ENCODE measurements at places on chromosomes 16 and 17. TPM values are rescaled to one million over a fixed set of nuclear protein-coding genes. Genes with fewer than 3 reads are reported as not detected.
A peak's percentile ranks its signal among the peaks of the same experiment; 100 is the strongest.

GRCh38 chr16:85162478-85163277, 50.4 kb upstream of the CIBAR2 start:
- no peak overlapping the region for H3K4me3 ChIP-seq
- H3K27me3 ChIP-seq, result no peaks in the 10 kb centered on the region
- no peaks in the 10 kb centered on the region for H3K36me3 ChIP-seq
- no peak overlapping the region for H3K27ac ChIP-seq

DNA sequence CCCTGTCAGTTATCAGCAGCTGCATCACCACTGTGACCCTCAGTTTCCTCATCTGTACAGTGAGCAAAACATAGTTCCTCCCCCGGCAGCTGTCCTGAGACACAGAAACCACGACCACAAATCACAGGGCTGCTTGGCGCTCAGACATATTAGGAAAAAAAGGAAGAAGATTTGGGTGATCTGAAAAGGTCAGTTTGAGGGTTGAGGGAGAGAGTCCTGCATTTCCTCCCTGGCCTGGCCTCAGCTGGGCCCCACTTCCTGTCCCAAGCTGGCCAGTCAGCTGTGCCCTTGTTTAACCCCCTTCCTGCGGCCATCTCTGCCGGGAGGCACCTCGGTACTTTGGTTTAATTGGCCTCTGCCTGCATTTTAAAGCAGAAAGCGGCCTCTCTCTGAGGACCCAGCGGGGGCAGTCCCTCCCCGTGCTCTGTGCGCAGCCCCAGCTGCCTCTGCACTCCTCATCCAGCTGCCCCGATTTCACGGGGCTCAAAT, 24.0 kb upstream of the CIBAR2 start:
- peaks cover 30% of the 10 kb centered on the region for H3K4me1 ChIP-seq
- H3K4me3 ChIP-seq, result no peak overlapping the region
- H3K27me3 ChIP-seq, result no peaks in the 10 kb centered on the region
- H3K27ac ChIP-seq, result no peak overlapping the region
- DNase-seq, result no peak

DNA sequence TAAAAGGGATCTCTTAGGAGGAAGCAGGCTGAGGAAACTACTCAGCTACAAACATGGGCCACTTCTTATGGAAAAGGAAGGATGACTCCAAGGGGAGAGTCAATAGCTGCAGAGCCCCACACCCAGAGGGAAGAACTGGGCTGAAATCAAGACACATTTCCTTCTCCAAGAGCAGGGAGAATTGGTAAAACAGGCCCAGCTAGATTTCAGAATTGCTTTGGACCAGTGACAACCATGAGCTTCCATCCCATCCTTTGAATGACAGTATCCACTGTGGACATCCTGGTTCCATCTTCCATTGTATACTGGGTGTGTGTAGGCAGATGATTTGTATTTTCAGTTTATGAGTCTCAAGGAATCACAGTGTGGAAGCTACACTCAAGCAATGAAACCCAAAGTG, 267.5 kb downstream of the IRF8 start:
- no peaks in the 10 kb centered on the region for H3K36me3 ChIP-seq
- H3K4me3 ChIP-seq, result no peak overlapping the region
- H3K4me1 ChIP-seq, result peaks cover 7% of the 10 kb centered on the region

GRCh38 chr17:42323268-42323773, 35.0 kb downstream of the STAT5A start:
- H3K27ac ChIP-seq, result no peak overlapping the region
- no peaks in the 10 kb centered on the region for H3K27me3 ChIP-seq
- no peak overlapping the region for H3K4me3 ChIP-seq
- DNase-seq, result no peak
- peaks cover 54% of the 10 kb centered on the region for H3K36me3 ChIP-seq

DNA sequence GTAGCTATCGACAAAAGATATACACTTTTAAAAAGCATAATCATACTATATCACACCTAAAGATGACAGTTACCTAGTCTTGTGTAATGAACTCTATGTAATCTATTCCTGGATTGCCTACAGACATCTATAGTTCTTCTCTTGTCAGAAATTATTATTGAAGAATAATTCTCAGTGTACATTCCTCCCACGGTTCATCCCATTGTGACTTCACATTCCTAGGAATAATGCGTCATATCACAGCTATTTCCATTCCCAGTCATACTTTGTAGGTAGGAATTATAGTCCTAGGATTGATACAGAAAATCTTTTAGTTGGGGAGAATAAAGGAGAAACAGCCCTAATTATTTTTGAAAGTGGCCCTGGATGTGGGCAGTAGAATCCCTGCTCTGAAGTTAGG, 44.0 kb upstream of the ABCC11 start:
- H3K36me3 ChIP-seq, result peaks cover 46% of the 10 kb centered on the region
- H3K4me3 ChIP-seq, result no peak overlapping the region
- peak overlapping the region; percentile 42 for H3K27ac ChIP-seq
- H3K4me1 ChIP-seq, result peaks cover 22% of the 10 kb centered on the region

GRCh38 chr17:49670641-49671040, 7.3 kb downstream of the SPOP start:
- H3K4me3 ChIP-seq, result no peak overlapping the region
- H3K27ac ChIP-seq, result no peak overlapping the region
- H3K4me1 ChIP-seq, result no peaks in the 10 kb centered on the region
- no peak for DNase-seq

GRCh38 chr16:1010251-1010650, 28.7 kb downstream of the SOX8 start:
- H3K27ac ChIP-seq, result no peak overlapping the region
- no peak for DNase-seq
- H3K27me3 ChIP-seq, result peaks cover 56% of the 10 kb centered on the region
- H3K36me3 ChIP-seq, result no peaks in the 10 kb centered on the region

DNA sequence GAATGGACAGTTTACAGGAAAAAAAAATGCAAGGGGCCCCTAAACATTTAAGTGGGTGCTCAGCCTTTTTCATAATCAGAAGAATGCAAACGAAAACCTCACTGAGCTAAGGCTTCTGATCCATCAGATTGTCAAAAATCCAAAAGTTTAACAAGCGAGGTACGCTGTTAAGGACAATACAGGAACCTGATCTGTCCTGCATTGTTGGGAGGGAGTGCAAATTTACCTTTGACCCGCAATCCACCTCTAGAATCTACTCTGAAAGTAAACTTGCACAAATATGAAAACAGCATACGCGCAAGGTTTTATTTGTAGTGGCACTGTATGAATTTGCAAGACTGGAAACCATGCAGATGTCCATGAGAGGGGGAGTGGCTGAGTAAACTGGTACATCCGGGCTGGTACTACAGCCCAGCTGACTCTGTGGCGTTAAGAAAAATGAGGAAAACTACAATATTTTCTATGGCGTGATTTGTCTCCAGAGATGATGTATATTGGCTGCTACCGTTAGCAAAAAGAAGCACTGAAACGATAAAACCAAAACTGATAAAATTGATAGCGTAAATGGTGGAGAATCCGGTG, 28.8 kb upstream of the ST6GALNAC1 start:
- H3K36me3 ChIP-seq, result peaks cover 32% of the 10 kb centered on the region
- H3K4me1 ChIP-seq, result peaks cover 72% of the 10 kb centered on the region
- peak overlapping the region; percentile 60 for H3K27ac ChIP-seq
- no peak for DNase-seq

DNA sequence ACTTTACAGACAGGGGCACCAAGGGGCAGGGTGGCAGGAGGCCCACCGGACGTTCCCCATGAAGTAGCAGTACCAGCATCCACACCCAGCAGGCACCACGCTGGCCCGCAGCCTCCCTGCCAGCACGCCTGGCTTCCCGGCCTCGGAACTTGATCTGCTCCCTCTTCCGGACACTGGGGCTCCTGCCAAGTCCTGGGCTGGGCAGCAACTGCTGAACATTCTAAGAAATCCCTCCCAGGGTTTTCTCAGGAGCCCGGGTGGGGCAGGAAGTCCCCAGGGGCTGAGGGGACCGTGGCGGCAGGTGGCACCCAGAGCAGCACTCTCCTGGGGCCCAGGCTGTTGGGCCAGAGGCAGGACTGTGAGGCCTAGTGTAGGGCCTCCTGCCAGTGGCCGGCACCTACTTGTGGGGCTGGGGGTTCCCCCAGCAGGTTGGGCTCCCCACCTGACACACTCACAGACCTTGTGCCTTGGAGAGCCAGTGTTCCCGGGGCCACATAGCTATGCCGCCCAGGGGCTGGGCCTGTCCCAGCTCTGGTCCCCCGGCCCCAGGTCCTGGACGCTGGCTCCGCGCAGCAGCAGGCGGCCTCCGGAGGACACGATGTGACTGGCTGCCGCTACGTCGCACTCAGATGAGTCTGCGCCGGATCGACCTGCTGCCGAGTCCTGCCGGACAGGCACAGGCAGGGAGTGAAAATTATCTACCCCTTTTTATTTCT, 86.2 kb upstream of the CBX4 start:
- no peak for DNase-seq
- peaks cover 7% of the 10 kb centered on the region for H3K4me1 ChIP-seq
- no peaks in the 10 kb centered on the region for H3K36me3 ChIP-seq
- H3K27me3 ChIP-seq, result peaks cover 12% of the 10 kb centered on the region
- no peak overlapping the region for H3K27ac ChIP-seq
- no peak overlapping the region for H3K4me3 ChIP-seq

GRCh38 chr17:81865733-81866439, 5.3 kb downstream of the ARHGDIA start:
- H3K4me3 ChIP-seq, result no peak overlapping the region
- no peak overlapping the region for H3K27ac ChIP-seq
- no peak for DNase-seq

DNA sequence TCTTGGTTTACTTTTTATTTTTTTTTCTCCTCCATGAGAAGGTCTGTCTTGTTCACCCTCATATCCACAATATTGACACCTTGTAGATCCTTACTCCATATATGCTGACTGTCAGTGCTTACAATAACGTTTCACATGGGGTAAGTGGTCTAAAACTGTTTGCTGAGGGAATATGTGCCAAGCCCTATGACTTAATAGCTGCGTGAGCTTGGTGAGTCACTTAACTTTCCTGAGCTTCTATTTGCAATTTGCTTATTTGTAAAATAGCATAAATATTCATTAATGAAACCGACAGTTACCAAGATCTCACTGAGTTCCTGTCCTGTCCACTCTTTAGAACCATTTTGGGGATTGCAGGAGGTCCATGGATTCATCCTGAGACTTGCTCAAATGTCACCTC, 190.7 kb downstream of the CCT6B start:
- peaks cover 12% of the 10 kb centered on the region for H3K27me3 ChIP-seq
- no peak overlapping the region for H3K4me3 ChIP-seq
- H3K27ac ChIP-seq, result no peak overlapping the region
- H3K36me3 ChIP-seq, result no peaks in the 10 kb centered on the region
- H3K4me1 ChIP-seq, result no peaks in the 10 kb centered on the region

DNA sequence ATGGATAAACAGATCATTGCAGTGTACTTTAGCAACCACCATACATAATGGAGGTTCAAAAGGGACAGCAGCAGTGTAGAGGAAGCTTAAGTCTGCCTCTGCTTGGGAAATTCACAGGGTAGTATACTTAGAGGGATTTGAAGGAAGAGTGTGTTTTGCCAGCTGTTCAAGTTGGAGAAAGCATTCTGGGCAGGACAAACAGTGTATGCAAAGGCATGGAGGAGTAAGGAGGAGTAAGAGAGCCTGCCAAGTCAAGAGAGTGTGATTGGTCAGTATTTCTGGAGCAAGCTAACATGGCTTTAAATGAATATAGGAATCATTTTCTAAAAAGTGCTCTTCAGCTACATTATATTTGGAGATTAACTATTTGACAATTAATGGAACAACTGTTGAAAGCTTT, 22.9 kb upstream of the PHAF1 start:
- H3K4me1 ChIP-seq, result peaks cover 52% of the 10 kb centered on the region
- H3K27me3 ChIP-seq, result no peaks in the 10 kb centered on the region
- H3K36me3 ChIP-seq, result peaks cover 26% of the 10 kb centered on the region
- no peak overlapping the region for H3K4me3 ChIP-seq
- no peak for DNase-seq

DNA sequence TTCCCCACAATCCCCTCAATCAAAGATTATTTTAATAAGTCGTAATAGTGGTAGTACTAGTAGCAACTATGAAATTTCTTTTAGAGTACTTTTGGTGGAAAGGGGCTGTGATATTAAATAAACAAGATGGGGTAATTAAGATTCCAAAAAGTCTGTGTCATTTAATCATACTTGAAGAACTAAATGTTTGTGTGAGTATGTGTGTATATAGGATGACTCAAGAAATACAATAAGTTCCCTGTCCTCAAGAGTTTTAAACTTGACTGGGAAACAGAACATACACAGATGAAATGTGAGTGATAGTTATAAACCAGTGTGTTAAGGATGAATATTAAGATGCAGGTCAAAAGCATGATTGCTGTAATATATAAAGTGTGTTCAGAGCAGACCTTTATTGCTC, 2.3 kb downstream of the ALDH3A2 start:
- H3K36me3 ChIP-seq, result no peaks in the 10 kb centered on the region
- no peaks in the 10 kb centered on the region for H3K27me3 ChIP-seq
- H3K27ac ChIP-seq, result no peak overlapping the region
- H3K4me3 ChIP-seq, result no peak overlapping the region
- DNase-seq, result peak; percentile 40
- H3K4me1 ChIP-seq, result peaks cover 45% of the 10 kb centered on the region

- H3K4me1 ChIP-seq, result no peaks in the 10 kb centered on the region
- no peaks in the 10 kb centered on the region for H3K36me3 ChIP-seq
- H3K27me3 ChIP-seq, result peaks cover 8% of the 10 kb centered on the region
- H3K4me3 ChIP-seq, result no peak overlapping the region
- H3K27ac ChIP-seq, result no peak overlapping the region
These were observed 17.4 kb upstream of the ZC3H18 start for GRCh38 chr16:88552815-88553214.

GRCh38 chr17:491086-492021, 138.7 kb upstream of the RPH3AL start:
- peaks cover 15% of the 10 kb centered on the region for H3K4me1 ChIP-seq
- peak overlapping the region; percentile 47 for H3K4me3 ChIP-seq
- no peak overlapping the region for H3K27ac ChIP-seq
- DNase-seq, result peak; percentile 75

GRCh38 chr17:41419716-41420115, 4.7 kb downstream of the KRT37 start:
- no peak for DNase-seq
- H3K4me3 ChIP-seq, result no peak overlapping the region
- peaks cover 32% of the 10 kb centered on the region for H3K4me1 ChIP-seq
- no peaks in the 10 kb centered on the region for H3K27me3 ChIP-seq
- H3K36me3 ChIP-seq, result no peaks in the 10 kb centered on the region

- H3K4me1 ChIP-seq, result no peaks in the 10 kb centered on the region
- DNase-seq, result no peak
- no peaks in the 10 kb centered on the region for H3K27me3 ChIP-seq
- H3K36me3 ChIP-seq, result no peaks in the 10 kb centered on the region
- no peak overlapping the region for H3K4me3 ChIP-seq
- no peak overlapping the region for H3K27ac ChIP-seq
These were observed 32.5 kb downstream of the PHKB start for GRCh38 chr16:47493381-47494337.

- H3K4me1 ChIP-seq, result no peaks in the 10 kb centered on the region
- H3K27ac ChIP-seq, result no peak overlapping the region
- peaks cover 10% of the 10 kb centered on the region for H3K36me3 ChIP-seq
- no peak overlapping the region for H3K4me3 ChIP-seq
These were observed 6.3 kb upstream of the HOXB2 start for GRCh38 chr17:48551214-48551555.

The MPP2 gene
- 0.13 TPM for total RNA-seq

The KRTAP4-9 gene
- not detected for total RNA-seq

The CCDC200 gene
- not detected for total RNA-seq

The TXNDC17 gene
- total RNA-seq, result 331 TPM

The MYH1 gene
- total RNA-seq, result not detected

The KRT32 gene
- total RNA-seq, result not detected

The ADORA2B gene
- 19.5 TPM for total RNA-seq

The RNF222 gene
- total RNA-seq, result not detected

The ZNF205 gene
- total RNA-seq, result 15.3 TPM

The CTRB2 gene
- not detected for total RNA-seq

The FBXO39 gene
- total RNA-seq, result not detected

The PIK3R5 gene
- total RNA-seq, result not detected

The ALDOC gene
- 9.4 TPM for total RNA-seq

The PRCD gene
- total RNA-seq, result not detected

Measured in SJSA1 (cell line).